Fibroblast of skin of left biceps (primary cell): ENCODE measurements at places on chromosomes 5 and 9.

- no peak for DNase-seq
Observed at GRCh38 chr5:33241802-33242201, 199.0 kb upstream of the TARS1 start.

DNA sequence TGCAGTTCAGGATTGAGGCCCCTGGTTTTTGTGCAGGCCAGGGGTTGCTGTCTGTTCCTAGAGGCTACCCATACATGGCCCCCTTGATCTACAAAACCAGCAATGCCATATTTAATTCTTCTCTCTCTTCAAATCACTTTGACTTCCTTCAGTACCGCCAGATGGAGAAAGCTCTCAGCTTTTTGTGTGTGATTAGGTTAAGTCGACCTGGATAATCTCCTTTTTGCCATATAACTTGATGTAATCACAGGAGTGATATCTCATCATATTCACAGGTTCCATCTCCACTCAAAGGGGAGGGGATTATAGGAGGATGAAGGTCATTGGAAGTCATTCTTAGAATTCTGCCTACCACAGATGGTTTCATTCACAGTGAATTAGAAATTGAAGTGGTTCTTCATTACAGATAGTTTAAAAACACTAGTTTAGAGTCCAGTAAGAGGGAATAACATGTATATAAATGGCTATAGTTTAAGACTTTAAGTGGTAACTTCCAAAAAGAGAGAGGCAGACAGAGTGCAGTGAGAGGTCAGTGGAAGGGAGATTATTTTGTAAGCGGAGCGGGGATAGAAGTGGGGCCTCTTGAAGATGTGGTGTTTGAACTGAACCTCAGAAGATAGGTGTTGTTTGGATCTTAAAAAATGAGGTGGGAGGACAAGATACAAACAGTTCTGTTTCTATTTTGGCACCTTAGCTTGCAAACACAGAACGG lies 85.9 kb downstream of the GALNT10 start:
- DNase-seq: no peak

GRCh38 chr5:80072103-80073073 lies 37.2 kb downstream of the THBS4 start:
- DNase-seq: no peak

DNA sequence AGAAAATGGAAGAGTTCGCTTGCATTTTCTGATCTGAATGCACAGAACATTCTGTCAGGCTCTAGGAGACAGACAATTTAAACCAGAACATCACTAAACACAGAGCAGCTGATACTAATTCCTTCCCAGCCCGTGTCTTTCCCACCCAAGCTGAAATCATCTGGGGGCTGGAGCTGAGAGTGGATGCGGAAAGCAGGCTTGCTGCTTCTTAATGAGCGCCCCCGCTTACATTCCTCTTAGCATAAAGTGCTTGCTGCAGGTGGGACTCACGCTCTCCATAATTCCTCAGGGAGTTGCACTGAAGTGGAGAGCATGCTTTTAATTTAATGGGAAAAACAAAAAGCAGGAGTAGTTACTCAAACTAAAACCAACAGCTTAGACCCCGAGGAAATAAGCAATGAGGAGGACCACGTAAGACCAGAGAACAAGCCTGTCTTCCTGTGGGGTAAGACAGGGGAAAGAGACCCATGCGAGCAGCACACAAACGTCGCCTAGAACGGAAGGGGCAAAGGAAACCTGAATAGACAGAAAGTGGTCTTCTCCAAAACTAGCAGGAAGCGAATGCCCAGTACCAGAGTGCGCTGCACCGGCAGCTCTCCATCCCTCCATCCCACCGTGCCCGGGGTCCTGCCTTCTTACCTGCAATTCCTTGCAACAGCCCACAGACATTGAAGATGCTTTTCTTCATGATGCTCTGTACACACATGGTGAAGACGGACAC lies 139.3 kb downstream of the LHFPL2 start:
- DNase-seq: no peak

DNA sequence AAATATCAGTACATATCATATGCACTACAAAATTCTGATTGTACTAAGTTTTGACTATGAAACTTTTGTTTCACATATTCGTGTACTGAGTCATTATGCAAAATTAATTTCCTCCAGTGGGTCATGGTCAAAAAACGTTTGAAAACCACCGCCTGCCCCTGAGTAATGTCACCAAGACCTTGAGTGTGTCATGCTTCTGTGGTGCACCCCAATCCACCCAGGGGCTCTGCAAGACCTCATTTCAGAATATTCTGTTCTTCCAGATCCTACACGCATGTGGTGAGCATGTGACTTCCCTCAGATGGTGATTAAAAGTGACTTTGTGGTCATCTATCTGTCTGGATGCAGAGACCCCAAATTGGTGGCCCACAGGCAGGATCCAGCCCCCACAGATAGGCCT lies 31.0 kb downstream of the ABLIM3 start:
- peak; percentile 35 for DNase-seq

DNA sequence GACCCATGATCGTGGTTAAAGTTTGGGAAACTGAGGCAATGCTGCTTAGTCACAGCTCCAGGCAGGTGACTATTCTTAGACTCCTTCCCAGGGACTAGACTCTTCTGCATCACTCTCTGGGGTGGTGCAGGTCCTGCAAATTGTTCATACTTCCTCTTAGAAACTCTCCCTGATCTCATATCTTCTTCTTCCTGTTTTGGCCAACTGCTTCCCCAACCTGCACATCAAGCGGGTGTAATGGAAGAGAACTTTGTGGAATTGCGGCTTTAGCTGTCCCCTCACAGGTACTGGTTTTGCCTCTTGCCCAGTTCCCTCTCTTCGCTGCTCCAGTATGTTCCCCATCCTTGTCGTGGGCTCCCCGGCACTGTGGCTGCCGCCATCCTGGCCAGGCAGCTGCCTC lies 111.5 kb upstream of the CTSL start:
- DNase-seq: no peak

DNA sequence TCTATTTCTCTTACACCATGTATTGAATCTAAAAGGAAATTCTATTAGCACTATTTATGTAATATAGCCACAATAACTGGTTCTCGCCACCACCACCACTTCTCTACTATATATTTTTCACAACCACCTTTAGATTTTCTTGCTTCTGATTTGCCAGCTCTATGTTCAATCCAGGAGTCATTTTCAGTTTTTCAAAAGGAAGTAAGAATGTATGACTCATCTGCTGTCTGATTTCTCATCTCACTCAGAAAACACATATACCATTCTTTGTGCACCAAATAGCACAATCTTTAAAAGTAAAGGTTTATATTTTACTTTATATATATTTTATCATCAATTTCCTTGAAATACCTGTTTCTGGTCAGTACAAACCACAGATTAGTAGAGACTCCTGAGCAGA lies 1127.5 kb downstream of the TAF11L14 start:
- DNase-seq: no peak

DNA sequence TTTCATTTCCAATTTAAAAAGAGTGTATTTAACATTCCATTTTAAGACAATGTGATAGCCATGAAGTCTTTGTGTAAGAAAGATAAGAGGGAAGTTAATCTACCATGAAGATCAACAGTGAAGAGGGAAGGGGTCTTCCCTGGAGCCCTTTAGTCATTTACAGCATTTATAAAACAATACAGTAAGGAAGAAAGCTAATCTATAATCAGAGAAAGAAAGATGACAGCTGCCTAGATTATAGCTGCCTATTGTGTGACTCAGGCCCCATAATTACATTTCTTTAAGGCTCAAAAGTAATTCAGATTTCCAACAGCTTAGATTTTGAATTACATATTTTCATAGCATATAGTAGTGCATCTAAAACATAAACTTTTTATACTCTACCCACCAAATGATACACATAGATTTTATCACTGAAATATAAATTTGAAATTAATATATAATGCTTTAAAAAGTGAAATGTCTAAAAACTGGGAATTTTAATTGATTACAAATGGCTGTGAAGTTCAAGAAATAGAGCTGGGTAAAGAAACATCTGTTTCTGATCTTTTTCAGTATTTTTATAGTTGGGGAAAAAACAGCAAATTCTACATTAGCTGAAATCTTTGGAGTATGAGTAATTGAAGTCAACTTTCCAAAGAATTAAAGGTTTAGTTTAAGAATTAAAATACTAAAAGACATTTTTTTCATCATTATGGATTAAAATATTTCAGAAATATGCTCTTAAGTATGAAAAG lies 89.6 kb downstream of the RIC1 start:
- DNase-seq: peak; percentile 41

- DNase-seq: no peak
Observed at GRCh38 chr9:137441289-137441934, at the start of gene ENTPD8. TSS of gene ENTPD8 (minus strand) at chr9:137441357. CDS start at chr9:137438285, 3,072 bp downstream.

- DNase-seq: peak; percentile 5
Observed at GRCh38 chr5:104178829-104179456, 616.4 kb upstream of the NUDT12 start.

DNA sequence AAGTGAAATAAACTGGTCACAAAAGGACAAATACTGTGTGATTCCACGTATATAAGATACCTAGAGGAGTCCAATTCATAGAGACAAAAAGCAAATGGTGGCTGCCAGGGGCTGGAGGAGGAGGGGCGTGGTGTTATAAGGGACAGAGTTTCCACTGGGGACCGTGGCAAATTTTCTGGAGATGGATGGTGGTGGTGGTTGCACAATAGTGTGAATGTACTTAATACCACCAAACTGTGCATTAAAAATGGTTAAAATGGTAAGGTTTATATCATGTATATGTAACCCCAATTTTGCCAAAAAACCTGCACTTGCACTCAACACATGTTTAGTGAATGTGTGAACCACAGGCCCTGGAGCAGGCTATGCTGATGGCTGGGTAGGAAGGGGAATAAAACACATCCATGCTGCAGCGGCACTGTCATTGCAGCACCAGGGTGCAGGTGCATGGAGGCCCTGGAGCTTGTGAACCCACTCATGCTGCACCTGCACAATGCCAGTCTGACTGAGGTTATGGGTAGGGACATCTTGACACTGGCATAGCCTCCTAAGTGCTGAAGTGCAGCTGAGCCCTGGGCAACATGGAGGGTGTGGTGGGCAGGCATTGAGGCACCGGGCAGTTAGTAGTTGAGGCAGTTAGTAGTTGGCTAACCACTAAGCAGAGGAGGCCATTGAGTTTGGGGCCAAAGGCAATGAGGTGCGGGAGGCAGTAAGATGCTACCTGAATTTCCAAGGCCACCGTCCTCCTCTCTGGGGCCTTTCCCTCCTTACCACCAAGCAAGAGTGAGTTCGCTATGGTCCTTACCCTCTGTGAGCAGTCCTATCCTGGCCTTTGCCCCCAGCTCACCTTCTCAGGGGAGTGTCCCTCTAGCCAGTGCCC lies 3.5 kb upstream of the PHF2 start:
- DNase-seq: no peak

GRCh38 chr5:37121465-37121864 lies 127.7 kb downstream of the CPLANE1 start:
- no peak for DNase-seq

DNA sequence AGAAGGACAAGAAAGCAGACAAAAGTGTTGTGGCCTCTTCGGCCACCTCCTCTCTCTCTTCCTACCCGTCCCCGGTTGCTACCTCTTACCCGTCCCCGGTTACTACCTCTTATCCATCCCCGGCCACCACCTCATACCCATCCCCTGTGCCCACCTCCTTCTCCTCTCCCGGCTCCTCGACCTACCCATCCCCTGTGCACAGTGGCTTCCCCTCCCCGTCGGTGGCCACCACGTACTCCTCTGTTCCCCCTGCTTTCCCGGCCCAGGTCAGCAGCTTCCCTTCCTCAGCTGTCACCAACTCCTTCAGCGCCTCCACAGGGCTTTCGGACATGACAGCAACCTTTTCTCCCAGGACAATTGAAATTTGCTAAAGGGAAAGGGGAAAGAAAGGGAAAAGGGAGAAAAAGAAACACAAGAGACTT lies 2.4 kb downstream of the EGR1 start:
- peak; percentile 5 for DNase-seq

DNA sequence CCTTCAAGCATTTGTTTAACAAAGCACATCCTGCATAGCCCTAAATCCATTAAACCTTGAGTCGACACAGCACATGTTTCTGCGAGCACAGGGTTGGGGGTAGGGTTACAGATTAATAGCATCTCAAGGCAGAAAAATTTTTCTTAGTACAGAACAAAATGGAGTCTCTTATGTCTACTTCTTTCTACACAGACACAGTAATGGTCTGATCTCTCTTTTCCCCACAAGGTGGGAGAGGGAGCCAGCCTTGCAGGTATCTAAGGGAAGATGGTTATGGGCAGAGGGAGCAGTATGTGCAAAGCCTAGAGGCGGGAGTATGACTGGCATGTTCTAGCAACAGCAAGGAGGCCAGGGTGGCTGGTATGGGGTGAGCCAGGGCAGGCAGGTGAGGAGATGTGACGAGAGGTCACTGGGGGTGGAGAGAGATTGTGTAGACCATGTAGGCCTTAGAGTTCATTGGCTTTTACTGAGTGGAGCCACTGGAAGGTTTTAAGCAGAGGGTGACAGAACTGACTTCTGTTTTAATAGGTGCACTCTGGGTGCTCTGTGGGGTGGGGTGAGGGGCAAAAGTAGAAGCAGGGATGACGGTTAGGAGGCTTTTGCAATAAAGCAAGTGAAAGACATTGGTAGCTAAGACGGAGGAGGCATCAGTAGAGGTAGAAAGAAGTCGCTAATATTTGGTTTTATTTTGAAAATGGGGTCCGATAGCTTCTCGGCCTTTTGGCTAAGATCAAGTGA lies 5.1 kb upstream of the RPS14 start:
- no peak for DNase-seq

GRCh38 chr5:119367502-119368237 lies 11.9 kb downstream of the TNFAIP8 start:
- DNase-seq: no peak

DNA sequence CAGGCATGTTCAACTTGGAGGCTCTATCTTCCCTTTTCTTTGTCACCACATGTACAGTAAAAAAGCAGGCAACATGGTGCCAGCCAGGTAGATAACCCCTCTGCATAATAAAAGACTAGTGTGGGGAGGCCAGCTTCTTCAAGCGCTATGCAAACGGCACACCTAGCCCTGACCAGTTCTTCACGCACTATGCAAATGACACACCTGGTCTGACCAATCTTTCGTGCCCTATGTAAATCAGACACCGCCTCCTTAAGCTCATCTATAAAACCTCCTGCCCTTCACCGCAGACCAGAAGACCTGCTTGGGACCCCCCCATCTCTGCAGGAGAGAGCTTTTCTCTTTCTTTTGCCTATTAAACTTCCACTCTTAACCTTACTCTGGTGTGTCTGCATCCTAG lies 28.1 kb upstream of the UGCG start:
- no peak for DNase-seq
